ENCODE measurements at places on chromosomes 6 and 20. TPM values are rescaled to one million over a fixed set of nuclear protein-coding genes. Genes with fewer than 3 reads are reported as not detected.

- no peak for DNase-seq
Measured at GRCh38 chr6:44671333-44671732, 283.8 kb downstream of the CDC5L start.

DNA sequence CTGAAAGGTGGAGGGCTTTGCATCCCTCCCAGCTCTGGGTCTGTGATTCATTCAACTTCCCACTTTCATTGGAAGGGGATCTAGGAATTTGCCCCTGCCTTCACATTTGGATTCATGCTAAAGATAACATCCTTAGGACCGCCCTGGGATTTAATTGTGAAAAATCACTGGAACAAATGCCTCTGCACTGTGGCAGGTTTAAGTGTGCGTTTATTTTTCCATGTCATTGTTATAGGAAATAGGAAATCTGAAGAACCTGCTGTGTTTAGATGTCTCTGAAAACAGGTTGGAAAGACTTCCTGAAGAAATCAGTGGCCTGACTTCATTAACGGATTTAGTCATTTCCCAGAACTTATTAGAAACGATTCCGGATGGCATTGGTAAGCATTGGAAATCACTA lies 104.7 kb downstream of the LRRC1 start:
- DNase-seq = no peak

- no peak for DNase-seq
Measured at GRCh38 chr6:20566109-20566508, 31.9 kb downstream of the CDKAL1 start.

DNA sequence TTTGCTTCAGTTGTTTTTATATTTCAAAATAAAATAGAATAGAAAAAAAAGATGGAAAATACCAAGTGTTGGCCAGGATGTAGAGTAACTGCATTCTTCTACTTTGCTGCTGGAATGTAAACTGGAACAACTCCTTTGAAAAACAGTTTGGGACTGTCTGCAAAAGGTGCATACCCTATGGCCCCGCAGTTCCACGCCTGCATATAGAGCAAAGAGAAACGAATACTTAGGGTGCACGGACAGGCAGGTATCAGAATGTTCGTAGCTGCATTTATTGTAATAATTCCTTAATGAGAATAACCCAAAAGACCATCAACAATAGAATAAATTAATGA lies 603 bp upstream of the RAB23 start:
- DNase-seq = no peak

- peak; percentile 44 for DNase-seq
Measured at GRCh38 chr20:41393705-41394066, 27.1 kb upstream of the EMILIN3 start.

GRCh38 chr20:52619101-52619500 lies 353.1 kb upstream of the TSHZ2 start:
- DNase-seq = no peak

- DNase-seq = no peak
Measured at GRCh38 chr20:62734326-62734725, 25.7 kb downstream of the NTSR1 start.

GRCh38 chr6:114955363-114955762 lies 612.5 kb upstream of the HS3ST5 start:
- no peak for DNase-seq

DNA sequence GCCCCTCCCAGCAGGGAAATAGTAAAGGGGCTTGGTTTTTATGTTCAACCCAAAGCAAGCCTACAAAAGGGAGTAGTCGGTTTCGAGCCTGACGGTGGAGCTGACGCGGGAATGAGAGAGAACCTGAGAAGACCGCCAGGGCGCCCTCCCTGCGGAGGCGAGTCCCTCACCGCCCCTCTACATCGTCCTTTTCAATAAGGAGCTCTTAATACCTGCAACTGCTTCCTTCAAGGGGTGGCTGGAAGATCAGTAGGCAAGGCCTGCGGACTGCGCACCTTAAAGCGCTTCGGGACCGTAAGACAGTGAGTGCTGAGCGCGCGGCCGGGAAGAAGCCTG lies 709 bp upstream of the ZNF76 start:
- DNase-seq = peak; percentile 65

GRCh38 chr20:29742699-29743100 lies 1514.8 kb upstream of the DEFB115 start:
- no peak for DNase-seq

GRCh38 chr6:138677538-138677937 lies 96.0 kb upstream of the CCDC28A start:
- DNase-seq = no peak

DNA sequence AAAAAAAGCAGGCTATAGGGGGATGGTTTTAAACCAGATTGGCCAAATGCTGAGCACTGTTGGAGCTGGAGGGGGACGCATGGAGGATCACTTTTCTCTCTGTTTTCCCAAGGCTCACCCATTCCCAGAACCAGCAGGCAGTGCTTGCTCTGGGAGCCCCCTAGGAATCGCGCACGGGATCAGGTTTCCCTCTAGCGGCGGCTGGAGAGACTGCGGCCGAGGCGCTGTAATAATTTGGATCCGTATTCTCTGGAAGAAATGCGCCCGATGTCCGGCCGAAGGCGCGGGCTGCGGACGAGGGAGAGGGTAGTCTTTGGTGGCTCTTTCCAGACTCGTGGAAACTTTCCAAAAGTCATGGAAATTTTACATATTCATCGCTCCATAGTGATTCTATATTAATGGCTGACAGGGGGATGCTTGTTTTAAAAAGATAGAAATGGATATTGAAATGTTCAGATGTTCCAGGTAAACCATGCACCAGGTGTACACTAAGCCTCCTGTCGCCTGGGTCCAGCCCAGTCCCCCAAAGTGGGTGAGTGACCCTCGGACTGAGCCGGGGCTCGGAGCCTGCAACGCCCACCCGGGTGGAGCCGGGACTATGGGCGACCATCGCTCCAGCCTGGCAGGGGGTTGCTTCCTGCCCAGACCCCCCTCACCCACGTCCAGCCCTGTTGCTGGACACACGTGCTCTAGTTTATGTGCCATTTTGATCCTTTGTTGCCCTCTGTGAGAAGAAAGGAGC lies 78.7 kb upstream of the PHACTR3 start:
- DNase-seq = peak; percentile 83

GRCh38 chr6:155791186-155791585 lies 335.5 kb upstream of the NOX3 start:
- DNase-seq = no peak

GRCh38 chr20:13430346-13431002 lies 208.3 kb downstream of the TASP1 start:
- no peak for DNase-seq

DNA sequence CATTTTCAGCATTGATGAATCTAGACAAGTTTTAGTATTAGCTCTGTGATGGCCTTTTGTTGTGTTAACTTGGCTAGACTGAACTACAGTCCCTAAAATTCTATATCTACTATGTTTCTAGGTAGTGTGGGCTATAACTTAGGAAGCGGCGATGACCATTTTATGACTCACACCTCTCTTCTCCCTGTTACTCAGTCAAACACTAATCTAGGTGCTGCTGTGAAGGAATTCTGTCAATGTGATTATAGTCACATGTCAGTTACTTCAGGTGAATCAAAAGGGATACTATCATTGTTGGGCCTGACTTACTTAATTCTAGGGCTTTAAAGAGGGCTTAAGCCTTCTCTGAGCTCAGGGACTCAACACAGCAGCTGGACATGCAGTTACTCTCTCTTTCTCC lies 691.5 kb upstream of the MAP3K7 start:
- DNase-seq = no peak

GRCh38 chr6:28537065-28537464 lies 11.4 kb downstream of the GPX5 start:
- DNase-seq = no peak

DNA sequence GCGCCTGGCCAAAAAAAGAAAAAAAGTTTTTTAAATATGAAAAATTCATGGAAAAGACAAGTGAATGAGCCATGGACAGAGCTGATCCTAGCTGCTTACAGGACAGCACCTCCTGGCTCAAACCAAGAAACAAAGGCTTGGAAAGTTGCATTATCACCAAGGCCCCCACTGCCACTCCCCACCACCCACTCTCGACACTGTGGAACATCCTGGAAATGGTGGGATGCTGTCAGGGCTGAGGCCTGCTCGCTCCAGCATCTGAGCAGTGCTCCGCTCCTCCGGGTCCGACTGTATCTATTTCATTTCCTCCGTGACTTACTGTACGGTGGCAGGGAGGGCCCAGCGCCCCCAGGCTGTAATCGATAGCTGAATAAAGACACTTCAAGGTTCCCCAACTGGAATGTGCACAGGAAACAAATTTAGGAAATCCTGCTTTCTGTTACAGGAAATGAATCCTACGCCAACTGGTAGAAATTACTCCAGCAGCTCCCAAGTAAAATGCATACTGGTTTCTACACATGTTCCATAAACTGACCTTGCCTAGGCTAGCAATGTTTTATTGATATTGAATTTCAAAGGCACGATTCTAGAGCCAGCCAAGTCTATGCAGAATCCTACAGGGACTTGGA lies 109.5 kb upstream of the NFATC2 start:
- DNase-seq = no peak

- DNase-seq = no peak
Measured at GRCh38 chr6:91590191-91590590, 1003.3 kb upstream of the MAP3K7 start.

- DNase-seq = no peak
Measured at GRCh38 chr6:34362909-34363680, 29.4 kb downstream of the NUDT3 start.

GRCh38 chr6:134230087-134230700 lies 87.7 kb downstream of the SGK1 start:
- no peak for DNase-seq

DNA sequence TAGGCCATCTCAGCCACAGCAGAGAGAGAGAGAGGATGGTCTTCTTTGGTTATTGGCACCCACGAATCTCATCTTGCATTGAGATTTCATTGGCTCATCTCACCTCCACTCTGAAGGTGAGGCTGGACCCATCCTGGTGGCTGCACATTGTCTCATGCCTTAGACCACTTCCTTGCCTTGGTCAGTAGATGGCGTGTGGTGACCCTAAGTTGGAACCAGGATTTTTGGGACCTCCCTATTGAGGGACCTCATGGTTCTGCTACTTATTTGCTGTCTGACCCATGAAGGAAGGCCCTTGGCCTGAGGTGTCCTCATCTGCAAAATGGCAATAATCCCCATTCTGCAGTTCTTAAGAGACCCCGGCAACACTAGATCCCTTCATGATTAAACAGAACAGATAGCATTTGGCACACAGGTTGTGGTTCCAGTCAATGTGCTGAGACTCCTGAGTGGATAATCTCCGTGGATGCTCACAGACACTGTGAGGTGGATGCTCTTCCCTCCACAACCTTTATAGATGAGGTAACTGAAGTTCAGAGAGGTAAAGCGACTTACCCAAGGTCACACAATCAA lies 21.5 kb upstream of the AAR2 start:
- DNase-seq = peak; percentile 21

DNA sequence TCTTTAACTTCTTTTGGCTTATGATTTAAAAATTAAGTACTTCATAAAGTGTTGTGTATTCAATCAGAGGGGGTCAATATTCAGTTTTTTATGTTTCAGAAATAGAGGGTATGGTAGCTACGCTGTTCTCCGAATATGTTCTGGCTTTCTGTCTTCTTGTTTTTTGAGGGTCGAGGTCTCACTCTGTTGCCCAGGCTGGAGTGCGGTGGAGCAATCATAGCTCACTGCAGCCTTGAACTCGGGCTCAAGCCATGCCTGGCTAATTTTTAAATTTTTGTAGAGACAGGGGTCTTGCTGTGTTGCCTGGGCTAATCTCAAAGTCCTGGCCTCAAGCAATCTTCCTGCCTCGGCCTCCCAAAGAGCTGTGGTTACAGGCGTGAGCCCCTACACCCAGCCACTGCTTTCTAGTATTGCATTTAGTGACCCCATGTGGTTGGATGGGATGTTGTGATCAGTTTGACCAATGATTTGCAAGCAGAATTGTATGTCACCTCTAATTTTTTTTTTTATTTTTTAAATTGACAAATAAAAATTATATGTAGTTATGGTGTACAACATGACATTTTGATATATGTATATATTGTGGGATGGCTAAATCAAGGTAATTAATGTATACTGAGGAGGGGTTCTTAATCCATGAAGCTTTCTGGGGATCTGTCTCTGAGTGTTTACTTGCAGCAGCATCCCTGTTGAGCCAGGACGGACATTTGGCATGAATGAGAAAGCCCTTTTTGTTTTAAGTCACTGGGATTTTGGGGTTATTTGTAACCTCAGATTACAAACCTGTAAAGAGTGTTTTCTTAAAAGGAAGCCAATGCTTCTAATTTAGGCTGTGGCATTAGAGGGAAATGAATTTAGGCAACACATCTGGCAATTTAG lies 38.5 kb upstream of the DEK start:
- no peak for DNase-seq

Gene TINAG
- not detected for total RNA-seq

Gene C4A
- 123 TPM for total RNA-seq

Gene RSPO3
- 0.06 TPM for total RNA-seq

Gene BPIFA1
- total RNA-seq = not detected

Gene SGK2
- 6.2 TPM for total RNA-seq

Gene SEMG1
- total RNA-seq = not detected

Gene XKR7
- 0.39 TPM for total RNA-seq

Gene SH3BGRL2
- 9.8 TPM for total RNA-seq

Gene SAMD10
- 10.7 TPM for total RNA-seq

Gene HDGFL1
- 92.2 TPM for total RNA-seq

Gene ARG1
- not detected for total RNA-seq

Gene CAGE1
- 14.9 TPM for total RNA-seq

Gene NRSN1
- total RNA-seq = not detected

Gene COL20A1
- total RNA-seq = 17.1 TPM

Gene CTCFL
- 24.8 TPM for total RNA-seq

Gene LPA
- 7.2 TPM for total RNA-seq

Gene TASP1
- total RNA-seq = 14.4 TPM

Gene BTN1A1
- 0.31 TPM for total RNA-seq

Gene HLA-C
- 104 TPM for total RNA-seq
